ENCODE measurements at places on chromosomes 11 and 22.
A peak's percentile ranks its signal among the peaks of the same experiment; 100 is the strongest.

- DNase-seq, result no peak
Observed at GRCh38 chr22:32063701-32064100, 20.6 kb downstream of the SLC5A1 start.

- no peak for DNase-seq
Observed at GRCh38 chr11:2931771-2932738, 2.8 kb upstream of the PHLDA2 start.

DNA sequence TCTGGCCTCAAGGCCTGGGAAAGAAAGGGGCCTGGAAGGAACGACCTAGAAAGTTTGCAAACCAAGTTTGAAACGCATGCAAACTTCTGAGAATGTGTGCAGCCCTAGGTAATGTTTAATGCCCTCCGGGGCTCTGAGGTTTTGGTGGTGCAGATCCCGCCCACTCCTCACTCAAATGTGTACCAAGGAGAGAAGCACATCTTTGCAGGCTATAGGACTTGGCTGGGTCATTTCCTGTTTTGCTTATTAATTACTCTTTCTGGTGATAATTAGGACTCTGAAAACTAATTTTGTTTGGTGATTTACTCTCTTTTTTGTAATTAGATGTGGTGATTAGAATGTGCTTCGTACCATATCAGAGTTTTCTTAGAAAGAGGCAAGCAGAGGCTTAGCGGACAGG, 625.9 kb upstream of the CADM1 start:
- DNase-seq, result no peak

- no peak for DNase-seq
Observed at GRCh38 chr11:123364080-123364479, 66.0 kb upstream of the GRAMD1B start.

GRCh38 chr11:45671246-45672171, 6.1 kb upstream of the CHST1 start:
- no peak for DNase-seq

DNA sequence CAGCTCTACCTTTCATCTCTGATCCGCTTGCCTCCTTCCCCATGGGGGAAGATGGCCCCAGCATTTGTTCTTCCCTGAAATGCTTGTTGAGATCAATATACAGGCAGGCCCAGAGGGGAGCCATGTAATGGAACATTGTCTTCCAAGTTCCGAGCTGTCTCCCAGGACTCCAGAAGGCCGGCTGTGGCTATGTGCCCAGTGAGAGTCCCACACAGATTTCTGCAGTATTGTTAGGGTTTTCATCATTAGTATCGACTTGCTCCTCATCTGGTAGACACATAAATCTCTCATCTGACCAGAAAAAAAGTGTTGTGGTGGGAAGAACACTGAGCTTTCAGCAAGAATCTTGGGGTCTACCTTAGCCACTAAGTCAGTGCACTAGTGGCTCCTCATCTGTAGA, 163.4 kb downstream of the TRIM29 start:
- DNase-seq, result no peak

GRCh38 chr11:46737699-46738098, 18.7 kb downstream of the F2 start:
- DNase-seq, result no peak

- no peak for DNase-seq
Observed at GRCh38 chr11:10943968-10944367, 86.1 kb upstream of the ZBED5 start.

DNA sequence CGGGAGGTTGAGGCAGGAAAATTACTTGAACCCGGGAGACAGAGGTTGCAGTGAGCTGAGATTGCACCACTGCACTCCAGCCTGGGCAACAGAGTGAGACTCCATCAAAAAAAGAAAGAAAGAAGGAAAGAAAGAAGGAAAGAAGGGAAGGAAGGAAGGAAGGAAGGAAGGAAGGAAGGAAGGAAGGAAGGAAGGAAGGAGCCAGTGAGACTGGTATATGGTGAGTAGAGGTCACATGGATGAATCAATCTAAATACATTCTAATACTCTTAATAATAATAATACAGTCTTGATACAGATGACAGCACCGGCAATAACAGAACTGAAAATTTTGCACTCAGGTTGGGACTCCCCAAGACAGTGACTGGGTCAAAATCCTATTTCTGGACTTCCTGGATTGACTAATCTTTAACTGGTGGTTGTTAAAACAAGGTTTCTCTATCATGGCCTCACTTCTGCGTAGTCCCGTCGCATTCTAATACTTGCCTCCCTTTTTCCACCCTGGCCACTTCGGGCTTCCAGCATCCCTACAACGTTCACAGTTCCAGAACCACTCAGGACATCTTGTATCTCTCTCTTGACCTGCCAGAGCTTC, 53.5 kb upstream of the EIF3M start:
- no peak for DNase-seq

GRCh38 chr11:3969613-3970012, 114.1 kb downstream of the STIM1 start:
- DNase-seq, result no peak

DNA sequence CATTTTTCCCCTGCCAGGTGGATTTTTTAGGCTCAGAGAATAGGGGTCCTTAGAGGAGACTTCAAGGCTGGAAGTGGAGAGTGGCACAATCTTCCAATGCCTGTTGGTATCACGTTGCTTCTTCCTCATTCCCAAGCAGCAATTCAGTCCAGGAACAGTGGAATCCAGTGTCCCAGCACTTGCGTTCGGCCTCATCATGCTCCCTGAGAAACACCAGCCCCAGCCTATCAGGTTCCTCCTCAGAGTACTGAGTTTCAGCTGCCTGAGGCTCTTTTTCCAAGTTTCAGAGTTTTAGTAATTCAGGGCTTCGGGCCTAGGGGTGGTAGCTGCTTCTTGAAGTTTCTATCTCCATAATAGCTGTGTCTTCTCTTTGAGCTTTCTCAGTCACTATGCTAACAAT, 31.9 kb upstream of the NRGN start:
- no peak for DNase-seq

GRCh38 chr11:82771781-82772180, 38.1 kb upstream of the FAM181B start:
- DNase-seq, result peak; percentile 48

GRCh38 chr11:9974375-9974774, 310.5 kb downstream of the SWAP70 start:
- no peak for DNase-seq

- no peak for DNase-seq
Observed at GRCh38 chr11:43737201-43737590, 56.7 kb downstream of the HSD17B12 start.

GRCh38 chr11:74443071-74443864, 24.1 kb downstream of the KCNE3 start:
- DNase-seq, result peak; percentile 66

GRCh38 chr11:19691815-19692500, 20.7 kb upstream of the NAV2 start:
- DNase-seq, result no peak

GRCh38 chr11:33362051-33362910, 105.1 kb downstream of the HIPK3 start:
- DNase-seq, result peak; percentile 25

GRCh38 chr11:36342327-36342726, 46.2 kb downstream of the PRR5L start:
- DNase-seq, result no peak

GRCh38 chr11:27847496-27847895, 147.2 kb upstream of the BDNF start:
- DNase-seq, result no peak

GRCh38 chr11:111912535-111912934, at the start of gene HSPB2:
Gene HSPB2 (plus strand): TSS chr11:111912734. CDS start chr11:111912830, 96 bp downstream.
- no peak for DNase-seq

- DNase-seq, result no peak
Observed at GRCh38 chr11:102276362-102276761, 40.9 kb upstream of the BIRC3 start.

- DNase-seq, result peak; percentile 10
Observed at GRCh38 chr11:19597206-19597605, 115.4 kb upstream of the NAV2 start.

- DNase-seq, result no peak
Observed at GRCh38 chr11:129910360-129910759, 15.0 kb upstream of the NFRKB start.

GRCh38 chr11:69270941-69271340, 23.0 kb upstream of the MYEOV start:
- no peak for DNase-seq

DNA sequence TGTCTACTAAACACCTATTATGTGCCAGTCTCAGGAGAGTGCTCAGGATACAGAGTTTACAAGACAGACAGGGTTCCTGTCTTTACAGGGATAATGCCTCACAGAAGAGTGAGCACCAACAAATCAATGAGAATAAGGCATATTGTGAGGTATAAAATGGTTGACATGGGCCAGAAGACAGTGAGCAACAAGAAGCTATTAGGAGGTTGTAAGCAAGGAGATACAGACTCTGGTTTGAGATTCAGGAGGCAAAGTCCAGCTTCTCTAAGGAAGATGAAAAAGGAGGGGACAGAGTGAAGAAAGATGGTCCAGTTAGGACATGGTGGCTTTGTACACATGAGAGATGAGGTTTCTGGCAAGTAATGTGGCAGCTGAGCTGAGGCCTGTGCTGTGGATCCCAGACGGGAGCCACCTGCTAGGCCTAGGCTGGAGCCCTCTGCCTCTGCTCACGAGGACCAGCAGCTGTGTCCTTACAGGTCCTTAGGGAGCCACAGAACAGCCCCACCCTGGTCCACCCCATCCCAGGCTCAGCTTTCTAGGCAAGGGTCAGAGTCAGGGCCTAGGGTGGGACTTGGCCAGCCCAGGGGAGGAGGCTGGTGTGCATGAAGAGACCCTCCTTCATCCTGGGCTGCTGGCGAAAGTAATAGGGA, 110.5 kb downstream of the ZNF280B start:
- DNase-seq, result no peak

DNA sequence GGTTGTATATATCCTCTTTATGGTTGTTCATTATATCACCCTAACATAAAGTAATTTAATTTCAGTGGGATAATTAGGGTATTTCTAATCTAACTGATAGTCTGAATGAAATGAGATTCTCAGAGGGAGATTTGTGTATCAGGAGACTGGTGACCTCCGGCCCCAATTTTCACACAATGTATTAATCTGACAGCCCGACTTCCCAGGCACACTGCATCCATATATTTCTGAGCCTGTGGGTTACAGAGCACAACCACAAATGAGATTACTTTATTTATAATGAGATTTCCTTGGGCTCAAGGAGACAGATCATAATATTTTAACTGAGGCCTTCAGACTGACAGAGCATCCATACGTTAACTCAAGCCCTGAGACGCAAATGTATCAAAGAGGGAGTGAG, 125.9 kb downstream of the RCN1 start:
- no peak for DNase-seq

DNA sequence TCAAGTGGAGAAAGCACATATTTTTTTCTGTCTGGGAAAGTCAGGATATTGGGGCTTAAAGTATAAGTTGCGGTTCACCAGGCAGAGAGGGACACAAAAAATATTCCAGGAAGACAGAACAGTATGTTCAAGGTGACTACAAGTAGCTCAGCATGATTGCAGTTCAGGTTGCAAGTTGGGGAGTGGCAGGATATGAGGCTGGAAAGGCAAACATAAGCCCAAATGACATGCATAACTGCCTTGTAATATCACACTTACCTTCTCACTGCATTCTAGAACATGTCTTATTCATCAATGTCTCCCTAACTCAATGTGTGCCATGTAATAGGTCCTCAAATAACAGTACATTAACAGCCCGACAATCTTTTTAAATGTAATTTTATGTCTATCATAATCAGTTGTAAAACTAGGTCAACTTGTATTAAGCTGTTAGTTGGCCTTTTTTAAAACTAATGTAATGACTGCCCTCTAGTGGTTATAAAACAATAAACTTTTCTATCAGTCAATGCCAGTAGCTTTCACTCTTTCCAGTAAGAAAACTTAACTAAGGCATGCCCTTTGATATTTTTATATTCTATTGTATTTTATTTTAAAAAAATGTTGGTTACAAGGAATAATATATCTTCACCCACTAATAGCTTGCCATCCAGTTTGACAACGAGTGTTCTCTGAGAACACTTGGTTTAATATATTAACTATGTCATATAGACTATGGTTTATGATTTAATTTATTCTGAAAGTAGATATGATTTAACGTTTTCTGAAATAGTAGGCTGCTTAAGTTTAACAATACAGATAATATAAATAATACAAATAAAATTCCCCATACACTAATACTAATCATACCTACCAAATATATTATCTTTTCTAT, 39.4 kb upstream of the CFAP300 start:
- DNase-seq, result peak; percentile 42

- no peak for DNase-seq
Observed at GRCh38 chr22:38250643-38251340, 22.0 kb downstream of the TMEM184B start.

- DNase-seq, result no peak
Observed at GRCh38 chr22:29148036-29148435, 57.7 kb upstream of the EMID1 start.

DNA sequence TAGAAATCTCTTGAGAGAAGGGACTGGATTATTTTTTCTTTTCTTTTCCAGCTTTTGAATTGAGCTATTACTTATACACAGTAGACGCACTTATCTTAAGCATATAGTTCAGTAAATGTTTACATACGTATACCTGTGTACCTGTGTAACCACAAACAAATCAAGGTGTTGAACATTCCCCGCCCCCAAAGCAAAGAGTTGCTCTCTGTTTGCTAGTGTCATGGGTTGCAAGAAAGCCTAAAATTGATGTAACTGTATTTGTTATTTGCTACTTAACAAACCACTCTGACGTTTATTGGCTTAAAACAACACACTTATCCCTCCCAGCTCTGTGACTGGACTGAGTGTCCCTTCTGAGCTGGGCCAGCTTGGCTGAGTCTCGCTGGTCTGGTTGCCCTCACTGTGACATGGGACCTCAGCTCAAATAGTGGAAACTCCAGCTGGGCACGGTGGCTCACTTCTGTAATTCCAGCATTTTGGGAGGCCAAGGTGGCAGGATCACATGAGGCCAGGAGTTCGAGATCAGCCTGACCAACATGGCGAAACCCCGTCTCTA, 25.4 kb upstream of the CABP2 start:
- DNase-seq, result no peak

GRCh38 chr11:116384876-116385275, 387.9 kb downstream of the BUD13 start:
- DNase-seq, result no peak

GRCh38 chr11:47918370-47918690, 62.0 kb upstream of the PTPRJ start:
- DNase-seq, result no peak

DNA sequence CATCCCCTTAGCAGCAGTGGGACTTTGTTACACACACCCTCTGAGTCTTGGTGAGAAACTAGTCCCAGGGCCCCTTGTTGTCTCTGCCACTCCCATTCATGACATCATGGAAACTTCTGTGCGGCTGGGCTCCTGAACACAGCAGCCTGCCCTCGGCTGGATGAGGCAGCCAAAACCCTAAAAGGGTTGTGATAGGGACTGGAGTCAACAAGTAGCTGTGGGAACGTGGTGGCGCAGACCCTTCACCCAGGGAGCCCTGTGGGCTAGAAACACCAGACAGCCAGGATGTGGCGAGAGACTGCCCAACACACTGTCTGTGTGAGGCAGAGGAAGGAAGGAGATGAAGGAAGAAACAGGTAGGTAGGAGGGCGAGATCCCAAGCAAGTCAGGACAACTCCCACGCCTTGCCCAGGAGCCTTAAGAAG, 3.9 kb downstream of the CD3D start:
- DNase-seq, result no peak

GRCh38 chr11:63845303-63845702, 6.4 kb downstream of the MARK2 start:
- DNase-seq, result peak; percentile 36

GRCh38 chr11:88435415-88435814, 97.9 kb upstream of the CTSC start:
- DNase-seq, result no peak

All from RWPE1 (cell line).